Urothelium cell line (cell line): ENCODE measurements at places on chromosomes 1 and 21.

GRCh38 chr21:36923270-36923669, 43.2 kb downstream of the HLCS start:
- DNase-seq: no peak

GRCh38 chr1:113292603-113293255, 97.6 kb upstream of the MAGI3 start:
- no peak for DNase-seq

- no peak for DNase-seq
Measured at GRCh38 chr1:22547186-22547817, 16.0 kb upstream of the EPHA8 start.

DNA sequence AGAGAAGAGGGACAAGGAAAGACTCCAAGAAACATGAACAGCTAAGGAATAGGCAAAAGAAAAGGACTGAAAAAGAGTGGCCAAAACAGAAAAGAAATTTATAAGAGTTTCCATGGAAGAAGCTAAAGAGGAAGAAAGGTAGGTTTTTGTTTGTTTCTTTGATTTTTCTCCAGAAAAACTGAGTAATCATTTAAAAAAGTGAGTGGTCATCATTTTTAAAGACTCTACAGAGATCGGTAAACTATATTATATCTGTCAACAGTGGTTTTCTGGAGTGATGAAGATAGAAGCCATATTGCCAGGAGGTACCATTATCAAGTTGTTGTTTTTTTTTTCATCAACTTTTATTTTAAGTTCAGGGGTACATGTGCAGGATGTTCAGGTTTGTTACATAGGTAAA, 202.4 kb downstream of the DNAH14 start:
- no peak for DNase-seq
